ENCODE measurements at places on chromosomes 13 and 19.

DNA sequence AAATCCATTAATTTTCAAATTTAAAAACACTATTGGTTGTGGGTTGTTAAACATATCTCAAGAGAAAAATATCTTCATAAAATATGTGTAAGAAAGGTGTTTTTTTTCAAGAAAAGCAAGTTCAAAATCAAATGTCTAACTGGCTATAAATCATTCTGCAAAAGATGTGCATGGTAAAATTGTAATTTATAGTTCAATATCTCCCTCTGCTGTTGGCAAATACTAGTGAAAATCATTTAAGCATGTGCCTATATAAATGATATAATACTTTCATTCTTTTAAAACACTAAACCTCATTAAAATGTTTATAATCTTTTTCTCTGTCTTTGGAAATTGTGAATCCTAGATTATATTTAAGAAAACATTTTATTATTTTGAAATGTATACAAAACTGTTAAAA lies 17.2 kb upstream of the SLITRK6 start:
- DNase-seq, result no peak

GRCh38 chr13:38417727-38418126 lies 68.1 kb downstream of the UFM1 start:
- DNase-seq, result peak; percentile 46

- no peak for DNase-seq
Observed at GRCh38 chr19:28990522-28990921, 222.4 kb downstream of the UQCRFS1 start.

DNA sequence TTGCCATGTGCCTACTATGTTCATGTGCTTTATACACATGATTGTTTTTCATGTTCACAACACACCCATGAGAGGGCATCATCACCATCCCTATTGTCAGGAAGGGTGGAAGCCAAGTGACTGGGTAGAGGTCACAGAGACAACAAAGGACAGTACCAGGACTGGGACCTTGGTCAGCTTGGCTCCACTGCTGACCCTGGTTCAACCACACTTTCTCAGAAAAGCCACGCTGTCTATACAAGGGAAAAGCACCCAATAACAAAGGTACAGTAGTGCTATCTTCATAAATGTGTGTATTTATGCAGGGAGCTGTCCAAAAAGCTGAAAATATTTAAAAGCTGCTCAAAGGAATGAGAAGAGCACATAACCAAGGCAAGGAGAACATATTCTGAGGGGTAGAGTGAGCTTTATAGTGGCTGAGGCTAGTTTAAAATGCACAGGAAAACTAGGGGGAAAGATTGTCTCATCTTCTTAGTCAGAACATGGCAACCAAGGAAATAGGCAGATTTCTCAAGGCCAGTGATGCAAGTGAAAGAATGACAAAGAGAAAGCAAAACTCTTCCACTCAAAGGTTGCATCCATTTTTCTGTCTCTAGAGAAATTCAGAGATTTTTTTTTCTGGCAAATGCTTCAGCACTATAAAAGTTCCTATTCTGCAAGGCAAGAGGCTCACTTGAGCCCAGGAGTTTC lies 415.0 kb downstream of the FOXO1 start:
- no peak for DNase-seq

DNA sequence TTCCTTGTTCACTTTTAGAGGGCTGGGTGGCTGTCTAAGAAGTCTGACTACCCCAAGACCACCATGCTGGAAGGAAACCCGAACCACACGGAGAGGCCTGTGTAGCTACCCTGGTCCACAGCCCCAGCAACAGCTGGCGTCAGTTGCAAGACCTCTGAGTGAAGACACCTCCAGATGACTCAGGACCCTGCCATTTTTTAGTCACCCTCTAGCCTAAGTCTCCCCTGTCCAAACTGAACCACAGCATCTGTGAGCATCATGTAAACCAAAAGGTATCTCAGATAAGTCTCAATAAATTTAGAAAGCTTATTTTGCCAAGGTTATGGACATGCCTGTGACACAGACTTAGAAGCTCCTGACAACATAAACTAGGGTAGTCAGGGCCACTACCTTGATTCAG lies 2.2 kb upstream of the SYDE1 start:
- DNase-seq, result no peak

Measured in NCI-H524 (cell line).